ENCODE measurements at places on chromosomes 11 and 22.

GRCh38 chr22:42184852-42185251, 54.2 kb upstream of the CYP2D6 start:
- DNase-seq, result no peak

DNA sequence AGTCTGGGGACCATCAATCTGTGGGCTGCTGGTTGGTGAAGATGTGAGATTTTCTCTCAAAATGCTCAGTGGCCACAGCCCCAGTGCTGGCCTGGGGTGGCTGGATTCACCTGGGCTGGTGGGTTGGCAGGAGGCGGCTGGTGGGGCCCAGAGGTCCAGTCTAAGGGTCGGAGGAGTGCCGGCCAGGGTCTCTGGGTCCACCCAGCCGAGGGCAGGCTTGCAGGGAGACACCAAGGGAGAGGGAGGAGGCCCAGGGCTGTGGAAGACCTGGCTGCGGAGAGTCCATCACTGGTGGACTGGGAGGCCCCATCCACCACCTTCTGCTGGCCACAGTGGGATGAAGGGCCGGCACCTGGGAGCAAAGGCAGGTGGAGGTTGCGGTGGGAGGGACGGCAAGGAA, 582 bp upstream of the SHANK3 start:
- no peak for DNase-seq

- DNase-seq, result no peak
Observed at GRCh38 chr11:21396342-21397008, 727.1 kb downstream of the NELL1 start.

GRCh38 chr22:19434401-19434800, 2.1 kb downstream of the MRPL40 start:
- no peak for DNase-seq

DNA sequence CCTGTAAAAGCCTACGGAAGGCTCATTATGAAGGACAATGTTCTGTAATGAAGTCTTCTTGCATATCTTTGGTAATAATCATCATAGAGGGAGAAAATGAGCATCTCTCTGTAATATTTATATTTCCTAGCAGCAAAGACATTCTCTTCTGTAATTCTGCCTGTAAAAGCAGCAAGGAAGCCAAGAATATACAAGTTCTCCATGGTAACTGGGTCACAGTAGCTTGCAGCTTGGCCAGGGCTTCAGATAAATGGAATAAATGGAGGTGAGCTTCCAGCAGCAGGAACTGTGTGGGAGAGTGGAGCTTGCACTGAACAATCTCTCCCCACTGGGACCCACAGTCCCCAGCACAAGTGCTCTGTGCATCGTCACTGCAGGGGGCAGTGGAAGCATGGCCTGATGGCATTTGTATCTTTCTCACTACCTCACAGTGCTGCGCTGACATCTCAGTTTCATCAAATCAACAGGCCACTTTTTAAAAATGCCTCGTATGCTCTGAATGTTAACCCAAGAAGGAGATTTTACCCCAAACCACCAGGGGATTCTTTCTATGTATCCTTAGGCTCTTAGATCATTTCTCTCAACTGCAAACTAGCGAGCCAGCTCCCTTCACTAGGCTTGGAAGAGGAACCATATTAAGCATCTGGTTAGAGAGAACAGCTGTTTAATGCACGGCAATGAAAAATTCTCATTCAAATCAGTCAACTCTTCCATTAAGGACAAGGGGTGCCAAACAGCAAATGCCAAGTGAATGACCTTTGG, 1059.7 kb downstream of the OPCML start:
- no peak for DNase-seq

DNA sequence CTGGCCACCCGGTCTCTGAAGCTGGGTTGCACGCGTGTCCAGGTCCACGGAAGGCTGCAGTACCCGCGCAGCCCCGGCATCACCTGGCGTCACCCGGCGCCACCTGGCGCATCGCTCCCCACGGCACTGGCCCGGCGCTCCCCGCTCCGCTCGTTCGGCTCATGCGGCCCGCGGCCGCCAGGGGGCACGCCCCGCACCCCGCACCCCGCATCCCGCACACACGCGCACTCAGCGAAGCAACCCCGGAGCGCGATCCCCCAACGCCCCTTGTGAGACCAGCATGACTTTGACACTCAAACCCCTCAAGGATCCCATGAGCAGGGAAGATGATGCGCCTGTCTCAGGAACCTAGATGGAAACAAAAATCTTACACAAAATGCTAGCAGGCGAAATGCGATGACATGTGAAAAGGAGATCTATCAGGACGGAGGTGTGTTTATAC, 11.9 kb downstream of the B3GNT6 start:
- DNase-seq, result peak; percentile 46

GRCh38 chr11:12271241-12271640, 106.1 kb upstream of the PARVA start:
- no peak for DNase-seq

DNA sequence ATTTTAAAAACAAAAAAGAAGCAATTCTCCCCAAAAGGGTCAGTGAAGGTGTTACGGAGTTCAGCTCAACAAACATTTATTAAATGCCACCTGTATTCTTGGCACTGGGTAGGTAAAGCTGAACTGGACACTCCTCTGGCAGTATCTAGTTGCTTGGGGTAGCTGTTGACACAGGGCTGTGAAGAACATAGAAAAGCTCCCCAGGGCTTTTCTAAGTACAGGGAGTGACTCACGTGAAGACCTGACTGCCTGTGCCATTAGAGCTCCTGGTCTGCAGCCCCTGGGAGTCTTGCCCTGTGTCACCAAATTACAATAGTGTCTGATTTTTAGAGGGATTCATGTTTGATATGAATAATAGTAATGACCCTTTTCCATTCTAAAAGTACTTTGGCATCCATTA, 43.6 kb downstream of the COA4 start:
- DNase-seq, result no peak

DNA sequence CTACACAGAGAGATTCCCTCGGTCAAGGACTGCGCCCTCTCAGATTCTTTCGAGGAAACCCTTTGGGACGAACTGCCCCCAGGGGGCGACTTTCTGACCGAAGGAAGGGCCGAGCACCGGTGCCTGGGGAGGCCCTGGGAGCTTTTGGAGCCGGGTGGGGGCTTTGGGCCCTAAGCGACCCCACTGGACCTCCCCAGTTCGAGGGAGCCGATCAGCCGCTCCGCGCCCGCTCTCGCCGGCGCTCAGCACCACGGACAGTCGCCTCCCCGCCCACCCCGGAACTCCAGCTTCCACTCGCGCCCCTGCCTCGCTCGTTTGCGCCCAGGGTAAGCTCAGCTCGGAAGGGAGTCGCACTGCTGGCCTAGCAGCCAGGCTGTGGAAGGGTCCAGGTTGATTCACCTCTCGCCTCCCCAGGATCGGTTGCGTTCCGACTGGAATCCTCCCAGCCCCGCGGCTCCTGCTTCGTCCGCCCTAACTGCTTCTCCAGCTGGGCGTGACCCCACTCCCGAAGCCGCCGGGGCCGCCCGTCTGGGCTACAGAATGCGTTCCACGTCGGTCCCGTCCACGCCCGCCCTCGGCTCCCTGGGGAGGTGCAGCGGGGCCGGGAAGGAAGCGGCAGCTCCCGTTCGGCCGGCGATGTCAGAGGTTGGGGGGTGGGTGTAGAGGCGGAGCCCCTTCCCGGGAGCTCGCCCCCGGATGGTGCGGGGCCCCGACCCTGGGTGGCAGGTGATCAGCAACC, 428 bp downstream of the SCN3B start:
- DNase-seq, result no peak

DNA sequence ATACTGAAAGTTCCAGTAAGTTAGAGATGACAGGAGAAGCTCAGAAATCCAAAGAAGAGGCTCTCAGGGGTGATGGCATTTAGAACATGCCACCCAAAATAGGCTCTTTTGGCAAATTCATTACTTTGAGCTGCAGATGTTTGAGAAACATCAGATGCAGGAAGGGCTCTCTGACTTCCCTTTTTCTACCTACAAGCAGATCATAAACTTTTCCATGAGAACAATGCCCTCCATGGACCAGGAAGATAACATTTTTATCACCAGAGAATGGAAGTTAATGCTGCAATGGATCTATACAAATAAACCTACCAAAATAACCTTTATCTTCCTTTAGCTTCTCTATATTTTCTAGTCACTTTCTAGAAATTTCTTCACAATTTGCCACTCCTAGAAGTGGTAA, 32.7 kb upstream of the FAR1 start:
- no peak for DNase-seq

DNA sequence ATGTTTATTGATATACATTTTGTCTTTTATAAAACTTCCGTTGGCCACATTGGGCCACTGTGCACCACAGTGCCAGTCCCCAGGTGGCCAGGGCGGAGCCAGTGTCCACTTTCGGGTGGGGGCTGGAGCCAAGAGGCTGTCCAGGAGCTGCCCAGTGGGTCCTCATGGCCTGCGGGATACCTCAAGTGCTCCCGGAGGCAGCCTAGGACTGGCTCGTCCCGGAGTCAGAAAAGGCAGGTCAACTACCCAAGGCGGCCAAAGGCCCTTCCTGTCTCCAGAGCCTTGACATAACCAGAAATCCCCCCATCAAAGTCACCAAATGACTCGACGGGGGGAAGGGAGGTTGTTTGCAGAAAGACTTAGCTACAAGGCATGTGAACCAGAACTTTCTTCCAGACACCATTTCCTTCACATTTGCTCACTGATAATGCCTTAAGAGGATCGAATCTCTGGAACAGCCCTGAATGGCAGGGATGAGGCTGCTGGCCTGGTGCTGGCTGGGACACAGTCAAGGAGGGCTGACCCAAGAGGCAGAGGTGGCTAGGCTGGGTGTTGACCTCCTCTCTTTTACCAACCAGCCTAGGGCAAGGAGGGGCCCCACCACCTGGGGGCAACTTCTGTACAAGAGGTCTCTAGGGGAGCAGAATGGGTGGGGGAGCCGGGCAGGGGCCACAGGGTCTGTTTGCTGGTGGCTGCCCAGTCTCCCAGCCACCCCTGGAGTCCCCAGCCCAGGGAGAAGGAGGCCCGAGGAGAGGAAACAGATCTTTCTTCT, 8.4 kb downstream of the MRGPRF start:
- no peak for DNase-seq

- DNase-seq, result no peak
Observed at GRCh38 chr22:43400449-43400848, 11.4 kb upstream of the MPPED1 start.

DNA sequence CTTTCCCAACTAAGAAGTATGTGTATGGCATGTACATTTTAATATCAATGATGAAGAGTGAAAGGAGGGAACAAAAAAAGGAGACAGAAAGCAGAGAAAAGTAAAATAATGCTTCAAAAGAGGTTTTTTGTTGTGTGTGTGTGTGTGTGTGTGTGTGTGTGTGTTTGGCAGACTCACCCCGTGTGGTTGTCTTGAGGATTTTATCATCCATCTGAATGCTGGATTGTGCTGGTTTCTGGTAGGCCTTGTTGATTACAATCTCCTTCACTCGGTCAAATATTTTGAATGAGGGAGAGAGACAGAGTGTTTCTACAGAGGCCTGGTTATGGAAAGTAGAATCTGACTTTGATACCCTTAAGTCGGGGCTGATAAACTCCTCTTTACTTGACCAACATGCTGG, 128.5 kb downstream of the ENTHD1 start:
- no peak for DNase-seq

GRCh38 chr11:21811572-21811971, 381.3 kb upstream of the ANO5 start:
- no peak for DNase-seq

DNA sequence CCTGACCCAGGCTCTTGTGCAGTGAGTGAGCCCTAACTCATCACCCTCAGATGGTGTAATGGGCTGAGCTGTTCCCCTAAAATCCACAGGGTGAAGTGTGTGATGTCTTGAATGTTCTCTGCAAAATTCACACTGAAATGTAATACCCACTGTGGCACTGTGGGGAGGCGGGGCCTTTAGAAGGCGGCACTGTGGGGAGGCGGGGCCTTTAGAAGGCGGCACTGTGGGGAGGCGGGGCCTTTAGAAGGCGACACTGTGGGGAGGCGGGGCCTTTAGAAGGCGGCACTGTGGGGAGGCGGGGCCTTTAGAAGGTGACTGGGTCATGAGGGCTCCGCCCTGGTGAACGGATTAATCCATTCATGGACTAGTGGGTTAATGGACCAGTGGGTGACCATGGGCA, 33.0 kb downstream of the CHID1 start:
- no peak for DNase-seq

- peak; percentile 90 for DNase-seq
Observed at GRCh38 chr22:21952586-21953571, at the start of gene PPM1F. Gene PPM1F (minus strand): TSS chr22:21952848. CDS start chr22:21946048, 6,800 bp downstream.

DNA sequence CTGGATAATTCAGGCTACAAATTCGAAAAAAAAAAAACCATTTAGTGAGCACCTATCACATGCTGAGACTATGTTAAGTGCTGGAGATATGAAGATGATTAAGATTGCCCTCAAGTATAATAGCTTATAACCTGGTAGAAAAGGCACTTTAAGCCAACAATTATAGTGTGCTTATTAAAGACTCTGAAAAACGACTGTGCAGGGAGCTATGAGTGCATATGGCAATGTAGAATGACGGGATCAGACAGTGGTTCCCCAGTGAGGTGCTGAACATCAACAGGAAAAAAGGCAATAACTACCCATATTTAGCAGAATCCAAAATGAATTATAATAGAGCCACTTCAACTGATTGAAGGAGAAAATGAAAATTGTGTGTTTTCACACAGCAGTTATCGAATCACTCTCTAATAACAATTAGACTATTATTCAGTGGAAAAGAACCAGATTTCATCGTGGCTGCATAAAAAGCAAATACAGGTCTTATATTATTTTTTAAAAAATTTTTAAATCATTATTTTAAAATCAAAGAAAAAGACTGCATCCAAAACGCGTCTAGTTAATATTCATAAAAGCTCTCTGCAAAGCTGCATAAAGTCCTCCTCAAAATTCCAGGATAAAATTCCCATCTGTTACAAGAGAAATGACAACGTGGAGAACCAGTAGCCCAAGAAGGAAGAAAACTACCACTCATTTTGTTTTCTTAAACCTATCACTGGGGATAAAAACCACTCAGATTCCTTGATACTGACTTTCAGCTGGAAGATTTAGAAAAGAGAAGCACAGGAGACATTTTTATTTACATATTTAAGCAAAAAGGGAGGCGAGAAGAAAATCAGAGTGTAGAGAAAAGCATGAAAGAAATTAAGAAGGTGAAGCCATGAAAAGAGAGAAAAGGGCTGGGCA, 1.1 kb downstream of the MTMR2 start:
- no peak for DNase-seq

- no peak for DNase-seq
Observed at GRCh38 chr11:76661834-76662434, 8.6 kb downstream of the LRRC32 start.

GRCh38 chr11:117473481-117474091, 145.9 kb downstream of the CEP164 start:
- DNase-seq, result no peak

- DNase-seq, result peak; percentile 14
Observed at GRCh38 chr11:95067841-95068219, 1.1 kb downstream of the SRSF8 start.

DNA sequence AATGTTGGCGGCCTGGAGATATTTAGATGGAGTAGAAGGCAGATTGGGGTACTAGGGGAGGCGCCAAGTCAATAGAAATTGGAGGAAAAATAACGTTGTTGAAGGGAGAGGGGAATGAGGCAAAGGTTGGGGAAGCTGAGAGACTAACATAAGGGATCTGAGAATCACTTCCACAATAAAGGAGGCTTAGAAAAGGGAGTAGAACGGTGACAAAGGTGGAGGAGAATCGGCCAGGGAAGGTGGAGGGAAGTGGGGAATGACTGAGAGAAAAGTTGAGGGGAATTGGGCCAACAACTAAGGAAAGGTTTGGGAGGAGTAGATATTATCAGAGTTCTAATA, 510 bp downstream of the PPME1 start:
- DNase-seq, result no peak

GRCh38 chr11:2249189-2249916, 21.0 kb downstream of the ASCL2 start:
- no peak for DNase-seq

- no peak for DNase-seq
Observed at GRCh38 chr11:3964056-3964455, 108.6 kb downstream of the STIM1 start.
